Amygdala (tissue), 56 donors: ENCODE measurements at places on chromosomes 3 and 15.

GRCh38 chr15:88891540-88892254 is 3.6 kb downstream of the HAPLN3 start:
- DNase-seq: no peak

DNA sequence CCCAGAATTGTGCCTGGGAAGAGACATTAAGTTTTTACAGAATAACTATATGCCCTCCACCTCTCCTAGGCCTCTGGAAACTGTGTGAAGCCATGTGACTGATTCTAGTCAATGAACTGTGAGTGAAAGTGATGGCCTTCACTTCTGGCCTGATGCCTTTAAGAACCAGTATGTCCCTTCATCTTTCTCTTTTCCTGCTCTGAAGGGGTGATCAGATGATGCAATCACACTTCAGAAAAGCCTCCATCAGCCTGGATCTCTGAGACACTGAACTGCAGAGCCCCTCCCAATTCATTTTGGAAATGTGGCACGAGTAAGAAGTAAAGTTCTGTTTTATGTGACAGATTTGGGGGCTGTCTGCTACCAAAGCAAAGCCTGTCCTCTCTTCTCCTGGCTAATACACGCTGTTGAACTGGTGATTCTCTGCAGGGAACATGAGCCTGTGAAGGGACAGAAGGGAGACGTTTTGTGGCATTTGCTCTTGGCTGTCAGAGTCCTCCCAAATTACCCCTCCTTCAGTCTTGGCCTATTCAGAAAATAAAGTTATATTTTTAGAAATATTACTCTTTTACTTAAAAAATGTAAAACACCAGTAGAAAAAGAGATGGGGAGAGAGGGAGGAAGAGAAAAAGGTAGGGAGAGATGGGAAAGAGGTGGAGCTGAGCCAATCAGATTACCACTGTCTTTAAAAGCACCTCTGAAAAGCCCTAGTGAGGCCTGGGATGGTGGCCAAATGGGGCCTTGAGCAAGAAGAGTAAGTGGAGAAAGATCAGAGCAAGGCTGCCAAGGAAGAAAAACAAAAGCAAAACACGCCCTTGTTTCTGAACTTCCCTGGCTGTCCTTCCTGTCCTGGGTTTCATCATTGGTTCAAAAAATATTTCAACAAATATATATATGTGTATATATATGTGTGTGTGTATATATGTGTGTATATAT is 40.9 kb upstream of the RYK start:
- DNase-seq: no peak

GRCh38 chr3:129417326-129417725 is 11.1 kb downstream of the EFCAB12 start:
- no peak for DNase-seq

- no peak for DNase-seq
Measured at GRCh38 chr15:85558848-85559247, 178.4 kb downstream of the AKAP13 start.

DNA sequence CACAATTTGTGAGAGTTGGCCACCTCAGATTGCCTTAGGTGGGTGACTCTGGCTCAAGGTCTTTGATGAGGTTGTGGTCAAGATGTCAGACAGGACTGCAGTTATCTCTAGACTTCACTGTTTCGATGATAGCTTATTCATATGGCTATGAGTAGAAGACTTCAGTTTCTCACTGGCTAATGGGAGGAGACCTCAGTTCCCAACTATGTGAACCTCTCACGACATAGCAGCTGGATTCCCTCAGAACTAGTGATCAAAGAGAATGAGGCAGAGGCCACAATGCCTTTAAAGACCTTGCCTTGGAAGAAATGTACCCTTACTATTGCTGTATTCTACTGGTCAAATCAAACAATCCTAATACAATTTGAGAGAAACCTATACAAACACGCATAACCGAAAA is 607.5 kb upstream of the ROBO2 start:
- no peak for DNase-seq

GRCh38 chr15:38650936-38651327 is 86.3 kb upstream of the RASGRP1 start:
- DNase-seq: no peak
